ENCODE measurements at places on chromosomes 1 and 21.

GRCh38 chr1:41622859-41623732 is 138.6 kb upstream of the EDN2 start:
- H3K4me1 ChIP-seq = peaks cover 13% of the 10 kb centered on the region
- H3K4me3 ChIP-seq = no peak overlapping the region
- DNase-seq = peak; percentile 44
- peaks cover 3% of the 10 kb centered on the region for H3K27me3 ChIP-seq

DNA sequence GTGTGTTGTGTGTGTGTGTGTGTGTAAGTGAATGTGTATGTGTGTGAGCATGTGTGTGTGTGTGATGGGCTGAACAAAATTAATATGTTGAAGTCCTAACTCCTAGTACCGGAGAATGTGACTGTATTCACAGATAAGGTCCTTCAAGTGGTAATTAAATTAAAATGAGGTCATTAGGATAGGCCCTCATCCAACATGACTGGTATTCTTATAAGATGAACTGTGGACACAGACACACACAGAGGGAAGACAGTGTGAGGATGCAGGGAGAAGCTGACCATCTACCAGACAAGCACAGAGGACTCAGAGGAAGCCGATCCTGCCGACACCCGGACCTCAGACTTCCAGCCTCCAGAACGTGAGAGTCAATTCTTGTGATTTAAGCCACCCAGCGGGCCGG is 91.2 kb upstream of the PGBD5 start:
- H3K4me1 ChIP-seq = peaks cover 8% of the 10 kb centered on the region
- H3K36me3 ChIP-seq = no peaks in the 10 kb centered on the region
- no peak for DNase-seq
- H3K27ac ChIP-seq = no peak overlapping the region

- peaks cover 13% of the 10 kb centered on the region for H3K4me1 ChIP-seq
- no peaks in the 10 kb centered on the region for H3K36me3 ChIP-seq
- H3K27me3 ChIP-seq = no peaks in the 10 kb centered on the region
- peak overlapping the region; percentile 67 for H3K4me3 ChIP-seq
- no peak for DNase-seq
Measured at GRCh38 chr21:35256468-35256988, 207.4 kb upstream of the RUNX1 start.

- DNase-seq = no peak
- peaks cover 2% of the 10 kb centered on the region for H3K4me1 ChIP-seq
- H3K36me3 ChIP-seq = no peaks in the 10 kb centered on the region
Measured at GRCh38 chr1:156390469-156391365, 21.7 kb downstream of the RHBG start.

DNA sequence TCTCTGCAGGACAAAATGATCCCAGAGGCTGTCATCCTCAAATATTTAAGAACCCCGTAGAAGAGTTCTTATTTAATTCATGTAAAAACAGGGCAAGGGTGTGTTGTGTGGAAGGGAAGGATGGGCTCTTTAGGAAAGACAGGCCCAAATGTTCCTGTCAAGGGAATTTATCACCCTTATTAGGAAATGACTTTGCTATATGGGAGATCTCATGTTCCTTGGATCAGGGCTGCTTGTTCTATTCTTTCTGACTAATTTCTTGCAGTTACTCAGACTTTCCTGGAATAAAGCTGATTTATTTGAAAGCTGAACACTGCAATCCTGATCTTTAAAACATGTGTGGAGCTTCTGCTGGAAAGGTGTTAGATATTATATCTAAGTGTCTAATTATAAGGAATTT is 72.8 kb downstream of the SELENOF start:
- no peaks in the 10 kb centered on the region for H3K4me1 ChIP-seq
- H3K36me3 ChIP-seq = no peaks in the 10 kb centered on the region
- H3K27me3 ChIP-seq = no peaks in the 10 kb centered on the region
- no peak overlapping the region for H3K27ac ChIP-seq
- H3K4me3 ChIP-seq = no peak overlapping the region
- no peak for DNase-seq

DNA sequence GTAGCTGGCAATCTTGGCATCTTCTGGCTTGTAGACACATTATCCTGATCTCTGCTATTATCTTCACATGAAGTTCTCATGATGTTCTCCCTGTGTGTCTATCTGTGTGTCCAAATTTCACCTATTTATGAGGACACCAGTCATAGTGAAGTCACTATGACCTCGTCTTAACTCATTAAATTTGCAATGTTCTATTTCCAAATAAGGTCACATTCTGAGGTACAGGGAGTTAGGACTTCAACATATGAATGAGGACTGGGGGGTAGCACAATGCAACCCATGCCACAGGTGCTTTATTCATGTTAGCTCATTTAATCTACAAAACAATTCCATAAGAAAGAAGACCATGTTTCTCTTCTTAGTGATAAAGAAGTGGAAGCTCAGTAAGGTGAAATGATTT is 206.2 kb upstream of the C8B start:
- no peak overlapping the region for H3K27ac ChIP-seq
- no peak overlapping the region for H3K4me3 ChIP-seq
- H3K36me3 ChIP-seq = no peaks in the 10 kb centered on the region
- no peaks in the 10 kb centered on the region for H3K27me3 ChIP-seq

DNA sequence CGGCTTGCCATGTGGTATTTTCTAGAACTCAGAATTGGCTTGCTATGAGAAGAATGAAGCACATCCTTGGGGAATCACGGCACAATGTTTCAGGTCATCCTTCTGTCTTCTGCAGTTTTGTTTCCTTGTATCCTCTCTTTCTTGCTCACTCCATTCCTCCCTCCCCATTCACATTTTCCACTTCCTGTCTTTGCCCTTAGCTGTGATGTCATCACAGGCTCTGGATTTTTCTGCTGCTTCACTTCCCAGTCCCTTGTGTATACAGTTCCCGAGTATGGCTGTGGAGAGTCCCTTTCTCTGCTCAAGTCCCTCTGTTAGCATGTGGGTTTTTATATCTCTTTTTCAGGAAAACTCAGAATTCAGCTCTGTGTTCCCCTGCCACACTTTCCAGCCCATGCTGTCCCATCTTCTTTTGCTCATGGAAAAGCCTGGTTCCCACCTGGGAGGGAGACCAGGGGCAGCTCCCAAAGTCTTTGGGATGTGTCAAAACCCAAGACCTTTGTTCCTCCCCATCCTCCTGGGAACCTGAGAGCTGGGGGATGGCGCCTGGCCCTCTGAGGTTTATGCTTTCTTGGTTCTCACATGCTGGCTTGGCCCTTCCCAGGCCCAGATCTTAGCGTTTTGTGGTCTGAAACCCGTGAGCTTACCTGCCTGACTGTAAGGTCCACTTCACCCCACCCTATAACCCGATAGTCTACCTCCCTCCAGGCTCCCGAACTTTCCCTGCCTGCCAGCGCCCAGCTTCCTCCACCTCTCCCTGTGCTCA is 4.8 kb upstream of the RGS16 start:
- no peak overlapping the region for H3K4me3 ChIP-seq
- DNase-seq = no peak
- H3K27ac ChIP-seq = no peak overlapping the region
- H3K4me1 ChIP-seq = peaks cover 55% of the 10 kb centered on the region
- no peaks in the 10 kb centered on the region for H3K36me3 ChIP-seq
- H3K27me3 ChIP-seq = peaks cover 51% of the 10 kb centered on the region

- peaks cover 12% of the 10 kb centered on the region for H3K36me3 ChIP-seq
- no peaks in the 10 kb centered on the region for H3K27me3 ChIP-seq
- peaks cover 5% of the 10 kb centered on the region for H3K4me1 ChIP-seq
- H3K27ac ChIP-seq = peak overlapping the region; percentile 57
Measured at GRCh38 chr1:176058686-176059085, 148.4 kb downstream of the COP1 start.

GRCh38 chr21:18069875-18070274 is 174.8 kb upstream of the CHODL start:
- no peaks in the 10 kb centered on the region for H3K27me3 ChIP-seq
- no peak overlapping the region for H3K4me3 ChIP-seq
- no peaks in the 10 kb centered on the region for H3K36me3 ChIP-seq
- no peaks in the 10 kb centered on the region for H3K4me1 ChIP-seq

DNA sequence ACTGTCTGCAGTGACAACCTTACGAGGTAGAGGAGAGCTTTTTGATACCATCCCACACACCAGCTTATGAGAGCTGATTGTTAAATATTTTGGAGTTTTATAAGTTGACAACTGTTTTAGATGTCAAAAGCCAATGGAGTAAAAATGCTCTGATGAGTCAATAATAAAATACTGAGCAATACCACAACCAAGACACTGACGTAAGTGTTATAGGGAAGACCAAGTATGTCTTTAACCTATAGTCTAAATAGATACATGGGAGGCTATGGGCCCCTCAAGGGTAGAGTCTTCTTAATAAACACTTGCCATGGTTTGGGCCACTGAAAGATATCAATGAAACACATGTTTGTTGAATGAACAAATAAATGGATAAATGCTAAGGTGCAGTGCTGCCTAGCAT is 49.2 kb downstream of the DUSP10 start:
- no peaks in the 10 kb centered on the region for H3K27me3 ChIP-seq
- H3K27ac ChIP-seq = no peak overlapping the region
- no peak for DNase-seq
- no peaks in the 10 kb centered on the region for H3K4me1 ChIP-seq

Data from type B pancreatic cell (in vitro differentiated cells).